8988T (cell line): ENCODE measurements at places on chromosomes 12 and 14.
A peak's percentile ranks its signal among the peaks of the same experiment; 100 is the strongest.

DNA sequence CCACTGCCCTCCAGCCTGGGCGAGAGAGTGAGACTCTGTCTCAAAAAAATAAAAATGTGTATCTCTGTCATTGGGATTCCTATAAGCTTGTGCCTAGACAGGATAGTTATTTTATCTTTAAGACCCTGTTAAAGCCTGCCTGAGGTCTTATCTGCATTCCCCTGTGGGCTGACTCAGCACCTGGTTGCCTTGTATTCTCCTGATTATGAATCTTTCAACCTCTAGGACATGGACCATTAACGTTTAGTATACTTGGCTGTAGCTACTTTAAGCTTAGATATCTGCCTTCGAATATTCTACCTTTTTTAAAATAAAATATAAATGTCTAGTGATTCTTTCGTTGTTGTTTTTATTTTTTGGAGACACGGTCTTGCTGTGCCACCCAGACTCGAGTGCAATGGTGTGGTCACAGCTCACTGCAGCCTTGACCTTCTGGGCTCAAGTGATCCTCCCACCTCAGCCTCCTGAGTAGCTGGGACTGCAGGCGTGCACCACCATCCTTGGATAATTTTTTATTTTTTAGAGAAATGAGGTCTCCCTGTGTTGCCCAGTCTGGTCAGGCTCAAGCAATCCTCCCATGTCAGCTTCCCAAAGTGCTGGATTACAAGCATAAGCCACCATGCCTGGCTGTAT is 41.3 kb downstream of the RESF1 start:
- no peak for DNase-seq

GRCh38 chr12:17818931-17819330 is 271.1 kb downstream of the RERGL start:
- DNase-seq, result no peak

DNA sequence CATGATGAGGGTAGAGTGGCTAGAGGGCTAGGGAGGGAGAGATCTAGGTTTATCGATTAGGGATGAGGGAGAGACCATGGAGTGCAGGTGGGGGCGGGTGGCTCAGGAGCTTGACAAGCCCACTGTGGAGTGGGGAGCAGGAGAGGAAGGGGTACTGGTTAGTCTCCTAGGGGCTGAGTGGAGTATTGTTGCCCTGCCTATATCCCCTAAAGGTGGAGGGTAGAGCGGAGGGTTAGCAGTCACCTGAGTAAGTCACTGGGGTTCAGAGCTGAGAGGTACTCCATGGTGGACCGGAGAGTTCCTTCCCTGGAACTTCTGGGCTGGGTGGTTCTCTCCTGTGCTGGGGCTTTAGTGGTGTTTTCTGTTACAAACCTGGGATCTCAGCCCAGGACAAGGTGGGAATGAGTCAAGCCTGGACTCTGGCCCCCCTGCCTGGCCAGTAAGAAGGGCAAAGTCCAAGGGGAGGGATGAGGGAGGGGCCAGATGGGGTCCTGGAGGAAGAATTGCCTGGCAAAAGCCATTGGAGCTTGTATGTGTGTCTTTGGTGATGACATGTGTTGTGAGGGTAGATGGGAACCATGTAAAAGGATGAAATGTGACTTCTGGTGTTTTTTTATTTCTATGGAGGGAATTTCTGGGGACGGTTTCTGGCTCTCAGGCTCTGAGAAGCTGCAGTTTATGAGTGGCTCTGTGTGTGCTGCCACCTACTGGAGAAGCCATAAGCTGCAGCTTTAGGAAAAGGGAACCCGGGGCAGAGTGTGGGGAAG is at the start of gene CIDEB:
Gene CIDEB (minus strand): TSS at position 403 of the 767 bp plus-strand sequence. CDS start 119 bp downstream, at position 284.
- DNase-seq, result peak; percentile 73

DNA sequence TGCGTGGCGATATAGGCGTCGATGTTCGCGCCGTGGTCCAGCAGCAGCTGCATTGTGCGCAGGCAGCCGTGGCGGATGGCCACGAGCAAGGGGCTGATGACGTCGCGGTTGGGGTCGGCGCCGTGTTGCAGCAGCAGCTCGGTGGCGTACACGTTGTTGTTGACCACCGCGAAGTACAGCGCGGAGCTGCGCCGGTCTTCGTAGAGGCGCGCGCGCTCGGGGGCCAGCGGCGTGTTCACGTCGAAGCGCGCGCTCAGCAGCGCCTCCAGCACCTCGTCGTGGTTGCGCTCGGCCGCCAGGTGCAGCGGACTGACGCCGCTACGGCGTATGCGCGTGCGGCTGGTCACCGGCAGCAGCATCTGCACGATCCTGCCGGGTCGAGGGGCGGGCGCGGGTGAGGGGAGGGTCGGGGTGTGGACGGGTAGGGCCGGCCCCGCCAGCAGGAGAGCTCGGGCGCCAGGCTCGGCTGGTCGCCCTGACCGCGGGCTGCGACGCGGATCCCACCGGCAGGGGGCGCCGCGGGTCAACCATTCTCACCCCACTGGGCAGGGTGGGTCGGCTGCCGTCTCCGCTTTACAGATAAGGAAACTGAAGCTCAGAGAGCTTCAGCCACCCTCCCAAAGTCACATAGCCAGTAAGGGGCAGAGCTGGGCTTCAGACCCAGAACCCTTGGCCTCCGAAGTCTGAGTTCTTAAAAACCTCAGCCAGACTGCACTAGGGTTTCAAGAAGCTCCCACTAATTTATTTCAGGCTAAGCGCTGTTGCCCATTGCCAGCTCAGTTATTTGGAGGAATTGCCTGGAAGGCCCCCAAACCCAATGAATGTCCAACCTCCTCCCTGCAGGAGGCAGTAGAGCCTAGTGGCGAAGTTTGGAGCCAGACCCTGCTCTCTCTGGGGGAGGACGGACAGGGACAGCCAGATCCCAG is 12.4 kb downstream of the FAM181A start:
- DNase-seq, result peak; percentile 95

DNA sequence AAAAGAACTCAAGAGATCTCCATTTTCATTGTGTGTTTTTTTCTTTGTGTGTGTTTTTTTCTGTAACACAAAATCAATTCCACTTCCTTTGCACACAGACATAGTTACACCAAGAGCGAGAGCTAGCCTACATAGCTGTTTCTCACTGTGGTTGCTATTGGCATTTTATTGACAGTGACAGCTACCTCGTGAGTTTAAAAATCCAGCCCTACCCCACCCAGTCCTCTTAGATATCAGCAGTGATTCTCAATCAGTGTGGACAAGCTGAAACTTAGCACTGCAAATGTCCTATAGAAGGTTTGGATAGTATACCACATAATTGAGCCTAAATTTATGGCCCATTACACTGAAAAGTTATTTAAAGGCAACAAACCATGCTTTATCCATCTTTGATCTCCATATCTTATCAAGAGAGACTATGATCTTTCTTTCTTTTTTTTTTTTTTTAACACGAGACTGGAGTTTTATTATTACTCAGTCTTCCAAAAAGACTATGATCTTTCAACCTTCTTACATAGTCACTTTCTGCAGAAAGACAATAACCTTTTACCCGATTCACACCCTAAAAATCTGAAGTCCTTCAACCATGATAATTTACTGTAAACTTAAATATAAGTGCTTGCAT is 46.8 kb downstream of the ATP2B1 start:
- DNase-seq, result no peak
